Right ventricle myocardium inferior (tissue), 1 donor: ENCODE measurements at places on chromosomes 7 and 10.

DNA sequence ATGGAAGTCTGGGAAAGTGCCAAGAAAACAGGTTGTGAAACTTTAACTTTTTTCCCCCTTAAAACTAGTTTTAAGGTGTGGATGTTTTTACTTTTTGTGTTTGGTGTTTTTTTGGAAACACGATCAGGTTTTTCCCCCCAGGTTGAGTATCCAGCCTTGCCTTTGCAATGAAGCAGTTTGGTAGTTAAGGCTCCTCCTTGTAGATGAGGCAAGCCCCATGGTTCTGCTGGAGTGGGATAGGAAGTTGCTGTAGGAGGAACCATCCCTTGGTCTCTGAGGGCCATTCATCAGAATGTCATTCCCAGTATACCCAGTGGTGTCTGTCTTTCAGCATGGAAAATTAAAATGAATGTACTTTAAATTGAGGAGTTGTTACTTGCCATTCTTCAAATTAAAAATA, 2.7 kb downstream of the CUL1 start:
- no peak for DNase-seq

GRCh38 chr7:157969995-157970394, 617.6 kb downstream of the PTPRN2 start:
- no peak for DNase-seq

GRCh38 chr10:117431160-117431559, 55.9 kb upstream of the PDZD8 start:
- no peak for DNase-seq

GRCh38 chr10:8060010-8060703, 5.7 kb downstream of the GATA3 start:
- DNase-seq, result no peak

DNA sequence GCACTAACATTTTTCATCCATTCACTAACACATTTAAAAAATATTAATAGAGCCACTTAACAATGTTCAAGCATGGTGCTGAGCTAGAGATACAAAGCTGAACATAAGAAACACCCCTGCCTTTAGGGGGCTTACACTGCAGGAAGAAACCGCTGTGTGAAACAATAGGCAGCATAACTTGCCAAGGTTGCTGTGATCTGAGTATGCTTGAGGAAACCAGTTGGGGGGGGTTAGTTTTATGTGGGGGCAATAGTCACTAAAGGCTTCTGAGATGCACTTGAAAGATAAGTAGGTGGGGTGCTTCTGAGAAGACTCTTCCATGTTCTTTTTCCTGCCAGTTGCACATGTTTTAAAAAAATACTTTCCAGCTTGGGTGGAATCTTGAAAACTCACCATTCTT, 2.8 kb downstream of the RBM17 start:
- DNase-seq, result no peak

DNA sequence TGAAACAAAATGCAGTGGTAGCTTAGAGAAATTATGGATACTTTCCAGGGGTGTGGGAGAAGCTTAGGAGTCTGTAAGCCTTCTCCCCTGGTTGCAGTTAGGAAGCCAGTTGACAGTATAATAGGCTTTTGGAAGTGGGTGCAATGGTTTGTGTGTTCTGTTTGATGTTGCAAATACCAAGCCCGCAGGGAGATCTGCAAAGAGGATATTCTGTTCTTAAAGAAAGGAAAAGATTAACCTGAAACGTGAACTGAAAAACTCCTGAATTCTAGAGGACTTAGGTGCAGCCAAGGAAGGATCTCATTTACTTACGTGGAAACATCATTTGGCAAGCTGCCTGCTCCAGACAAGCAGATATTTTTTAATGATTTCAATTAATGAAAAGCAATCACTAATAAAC, 496.6 kb downstream of the AUTS2 start:
- no peak for DNase-seq

DNA sequence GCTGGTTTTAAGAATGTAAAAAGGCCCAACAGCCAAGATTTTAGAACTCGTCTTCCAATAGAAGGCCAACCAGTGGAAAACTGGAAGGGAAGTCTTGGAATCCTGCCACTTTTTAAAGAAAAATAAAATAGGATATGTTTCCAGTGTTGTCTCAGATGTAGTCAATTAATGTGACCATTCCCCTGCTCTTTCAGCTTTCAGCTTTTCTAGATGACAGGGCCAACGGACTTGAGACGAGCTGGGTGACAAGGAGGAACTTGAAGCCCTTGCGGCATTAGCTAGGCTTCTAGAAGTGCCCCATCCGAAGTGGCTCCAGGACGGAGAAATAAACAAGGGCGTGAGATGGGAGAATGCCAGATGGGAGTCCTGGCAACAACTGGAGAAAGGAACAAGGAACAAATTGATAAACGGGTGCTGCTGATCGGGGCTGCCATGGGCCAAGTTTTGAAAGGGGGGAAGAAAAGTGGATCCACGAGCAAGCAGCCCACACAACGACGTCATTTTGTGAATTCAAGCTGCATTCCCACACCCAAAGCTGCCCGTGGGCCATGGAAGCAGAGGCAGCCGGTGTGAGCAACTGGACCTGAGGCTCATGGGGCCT, 42.3 kb downstream of the CTBP2 start:
- DNase-seq, result no peak

- no peak for DNase-seq
Measured at GRCh38 chr7:107876916-107877315, 14.1 kb upstream of the DLD start.

DNA sequence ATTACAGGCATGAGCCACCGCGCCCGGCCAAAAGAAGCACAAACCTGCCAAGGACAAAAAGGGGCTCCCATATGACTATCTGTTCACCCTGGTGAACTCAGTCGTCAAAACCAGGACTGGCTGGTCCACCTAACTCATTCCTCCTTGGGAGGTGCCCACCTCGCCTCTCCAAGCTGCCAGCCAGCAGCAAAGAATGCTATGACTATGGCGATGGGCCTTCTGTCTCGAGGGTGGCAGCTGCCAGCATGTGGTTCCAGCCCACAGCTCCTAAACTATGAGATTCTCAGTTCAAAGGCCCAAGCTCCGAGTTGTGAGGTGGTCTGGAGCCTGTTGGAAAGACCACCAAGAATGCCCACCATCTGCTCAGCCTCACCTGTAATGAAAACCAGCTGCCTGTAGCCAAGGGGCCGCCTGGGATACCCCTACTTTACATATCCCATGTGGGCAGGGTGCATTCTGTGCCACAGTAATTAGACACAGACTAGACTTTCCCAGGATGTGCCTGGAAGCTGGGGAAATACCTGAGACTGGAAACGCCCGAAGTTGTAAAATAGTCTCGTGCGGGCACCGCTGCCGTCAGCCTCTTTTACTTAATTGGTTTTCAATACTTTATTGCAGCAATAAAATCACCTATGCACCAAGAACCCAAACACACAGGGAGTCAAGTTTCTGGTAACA, 71.1 kb downstream of the ZRANB1 start:
- DNase-seq, result no peak

- DNase-seq, result no peak
Measured at GRCh38 chr10:317271-317769, 182.1 kb downstream of the ZMYND11 start.

GRCh38 chr10:130022086-130022485, 58.0 kb upstream of the EBF3 start:
- DNase-seq, result no peak

DNA sequence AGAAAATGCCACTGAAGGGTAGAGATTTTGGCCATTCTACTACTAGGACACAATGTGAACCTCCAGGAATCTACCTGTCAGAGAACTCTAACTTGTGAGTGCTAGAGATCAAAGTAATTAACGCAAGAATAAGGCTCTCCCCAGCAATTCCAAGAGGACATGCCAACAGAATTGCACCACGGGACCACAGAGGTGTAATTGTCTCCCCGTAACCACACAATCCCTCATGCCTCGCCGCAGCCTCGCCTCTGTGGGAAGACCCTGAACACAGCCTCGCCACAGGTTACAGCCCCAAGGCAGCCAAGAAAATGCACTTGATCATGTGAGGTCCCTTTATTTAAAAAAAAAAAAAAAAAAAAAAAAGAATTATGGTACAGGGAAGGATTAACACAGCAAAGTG, 29.5 kb downstream of the CDCA7L start:
- DNase-seq, result no peak

DNA sequence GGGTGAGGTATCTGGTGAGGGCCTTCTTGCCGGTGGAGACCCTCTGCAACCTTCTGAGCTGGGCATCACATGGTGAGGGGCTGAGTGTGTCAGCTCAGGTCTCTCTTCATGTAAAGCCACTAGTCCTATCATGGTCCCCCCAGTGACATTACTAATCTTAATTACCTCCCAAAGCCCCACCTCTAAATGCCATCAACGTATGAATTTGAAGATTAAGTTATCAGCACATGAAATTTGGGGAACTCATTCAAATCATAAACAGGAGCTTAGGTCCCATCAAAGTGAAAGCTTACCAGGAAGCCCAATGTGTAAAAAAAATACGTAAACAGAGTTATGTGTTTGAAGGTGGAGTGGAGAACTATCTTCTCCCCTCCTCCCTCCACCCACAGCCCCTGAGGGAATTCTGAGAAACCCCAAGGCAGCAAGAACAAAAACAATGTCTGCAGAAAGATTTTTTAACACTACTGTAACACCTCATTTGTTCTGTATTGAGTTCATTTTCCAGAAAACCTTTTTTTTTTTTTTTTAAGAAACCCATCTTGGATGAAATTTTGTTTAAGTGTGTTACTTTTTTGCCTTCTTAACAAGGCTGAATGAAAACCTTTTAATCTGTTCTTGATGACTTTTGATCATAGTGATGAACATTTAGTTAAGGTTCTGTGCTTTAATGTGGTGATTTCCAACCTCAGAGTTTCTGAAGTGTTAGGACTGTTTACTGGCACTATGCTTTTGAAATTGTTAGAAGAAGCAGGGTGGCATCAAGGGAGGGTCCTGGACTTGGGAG, 19.1 kb upstream of the PCGF5 start:
- no peak for DNase-seq

DNA sequence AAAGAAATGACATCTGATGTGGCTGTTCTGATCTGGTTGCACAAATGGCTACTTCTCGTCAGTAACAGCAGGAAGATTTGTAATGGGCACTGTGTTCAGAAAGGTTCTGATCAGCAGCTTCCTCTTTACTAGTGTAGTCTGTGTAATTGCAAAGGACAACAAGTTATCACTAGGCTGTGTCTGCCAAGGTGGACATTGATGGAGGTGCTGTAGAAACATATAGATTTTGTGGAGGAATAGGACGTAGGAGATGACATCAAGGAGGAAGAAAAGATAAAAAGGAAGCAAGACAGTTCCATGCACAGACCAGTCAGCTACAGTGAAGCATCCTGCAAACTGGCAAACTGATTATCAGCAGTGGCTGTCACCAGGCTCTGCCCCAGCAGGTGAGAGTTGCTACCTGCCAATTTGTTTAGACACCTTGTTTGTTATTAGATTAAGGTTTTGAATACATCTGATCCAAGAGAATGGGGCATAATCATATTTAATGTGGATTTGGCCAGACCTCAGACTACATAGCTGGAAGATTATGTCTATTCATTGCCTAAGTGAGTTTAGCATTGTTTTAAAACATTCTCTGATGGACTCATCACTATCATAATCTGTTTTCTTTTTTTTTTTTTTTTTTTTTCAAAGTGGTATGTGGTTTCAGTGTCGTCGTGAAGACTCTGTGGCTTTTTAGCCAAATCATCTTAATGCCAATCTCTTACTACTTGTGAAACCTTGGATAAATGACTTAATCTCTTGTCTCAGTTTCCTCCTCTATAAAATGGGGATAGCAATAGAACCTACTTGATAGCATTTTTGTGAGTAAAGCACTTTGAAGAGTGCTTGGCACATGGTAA, 417.9 kb upstream of the LRGUK start:
- no peak for DNase-seq

DNA sequence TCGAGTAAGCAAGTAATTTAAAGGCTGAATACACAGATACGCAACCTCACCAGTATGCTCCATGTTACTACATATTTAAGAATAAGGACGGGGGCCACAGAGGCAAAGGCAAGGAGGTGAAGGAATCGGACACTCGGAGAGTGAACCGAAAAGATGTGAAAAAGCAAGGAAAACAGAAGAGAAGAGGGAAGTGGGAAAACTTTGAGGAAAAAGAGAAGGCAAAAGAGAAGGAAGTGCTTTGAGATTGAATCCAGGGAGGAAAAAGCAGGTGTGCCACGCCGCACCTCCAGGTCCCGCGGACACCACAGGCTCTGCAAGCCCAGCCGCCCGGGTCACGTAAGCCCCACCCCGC, 367 bp upstream of the AVL9 start:
- no peak for DNase-seq

DNA sequence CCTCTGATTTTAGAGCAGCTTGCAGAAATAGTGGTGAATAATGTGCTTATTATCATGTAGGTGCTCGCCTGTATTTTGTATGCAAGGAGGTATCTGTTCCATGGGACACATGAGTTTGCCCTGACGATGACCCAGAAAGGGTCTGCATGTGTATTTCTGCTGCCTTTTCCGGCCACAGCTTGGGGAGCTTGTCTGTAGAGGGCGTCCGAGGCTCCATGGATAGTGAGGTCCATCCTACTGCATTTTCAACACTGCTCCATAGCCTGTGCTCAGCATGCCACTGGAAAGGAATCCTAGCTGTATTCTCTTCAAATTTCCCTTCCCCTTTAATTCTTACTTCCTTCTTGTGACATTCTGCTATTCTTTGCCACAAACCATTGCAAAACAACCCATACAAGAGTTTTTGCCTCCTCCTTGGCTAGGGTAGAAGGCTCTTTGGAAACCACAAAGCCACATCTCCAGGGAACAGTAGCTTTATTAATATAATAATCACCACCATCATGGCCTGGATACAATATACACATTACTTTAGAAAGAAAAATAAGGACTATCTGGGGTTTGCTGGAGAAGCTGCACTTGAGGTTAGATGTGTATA, 127.7 kb downstream of the DYNC1I1 start:
- no peak for DNase-seq

DNA sequence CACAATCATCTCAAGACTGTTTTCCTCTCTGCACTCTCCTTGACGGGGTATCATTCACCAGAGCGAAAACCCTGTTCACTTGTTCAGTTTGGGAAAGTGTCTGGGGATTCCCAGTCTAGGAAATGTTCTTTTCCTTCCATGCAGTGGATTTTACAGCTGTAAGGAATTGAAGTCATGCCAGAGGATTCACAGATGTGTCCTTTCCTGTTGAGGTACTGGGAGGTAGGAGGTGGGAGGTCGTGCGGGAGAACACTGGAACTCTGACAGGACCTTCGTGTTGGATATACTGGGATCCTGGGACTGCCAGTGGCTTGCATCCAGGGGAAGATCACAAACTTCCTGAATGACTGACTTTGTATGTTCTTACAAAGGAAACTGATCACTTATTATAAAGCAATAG, 185.5 kb downstream of the BMPER start:
- DNase-seq, result no peak
